Renal cortical epithelial cell (primary cell): ENCODE measurements at places on chromosomes 16 and 17.

GRCh38 chr17:6775871-6776405 lies at the start of gene FBXO39:
TSS of gene FBXO39 (plus strand) at chr17:6776215. CDS start at chr17:6779869, 3,654 bp downstream.
- no peak for DNase-seq

DNA sequence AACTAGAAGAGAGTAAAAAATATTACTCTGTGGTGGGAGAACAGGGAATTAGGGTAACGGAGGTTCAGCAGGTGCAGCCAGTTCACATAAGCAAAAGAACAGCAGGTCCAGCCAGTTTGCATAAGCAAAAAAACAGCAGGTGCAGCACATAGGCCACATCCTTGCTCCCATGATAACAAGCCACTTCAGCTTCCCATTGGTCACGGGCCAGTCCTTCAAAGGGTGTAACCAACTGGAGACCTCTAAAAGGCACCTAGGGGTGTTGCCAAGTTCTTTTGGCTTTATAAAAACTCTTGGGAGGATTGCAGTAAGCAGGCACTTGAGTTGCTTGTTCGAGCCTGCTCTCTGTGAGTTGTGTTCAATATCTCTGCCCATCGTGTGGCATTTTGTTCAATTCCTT lies 488.1 kb downstream of the XYLT1 start:
- no peak for DNase-seq

DNA sequence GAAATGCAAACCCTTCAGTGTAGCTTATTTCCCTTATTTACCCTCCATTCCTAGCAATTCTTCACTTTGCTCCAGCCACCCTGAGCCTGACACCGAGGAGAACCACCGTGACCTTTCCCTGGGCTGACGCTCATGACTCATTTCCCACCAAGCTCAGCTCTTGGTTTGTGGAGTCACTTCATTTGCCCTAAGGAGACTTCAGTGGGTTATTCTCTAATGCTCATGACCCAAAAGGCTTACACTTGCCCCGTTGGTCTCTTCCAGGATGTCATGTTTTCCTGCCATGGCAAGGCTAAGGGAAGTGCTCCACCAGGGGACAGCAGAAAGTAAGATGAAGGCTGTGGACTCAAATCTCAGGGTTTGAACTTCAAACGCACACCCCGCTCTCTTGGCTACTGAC lies 161.0 kb downstream of the CBLN1 start:
- no peak for DNase-seq

GRCh38 chr16:79599837-79600637 lies 500 bp downstream of the MAF start:
- no peak for DNase-seq

- no peak for DNase-seq
Measured at GRCh38 chr17:73281928-73282327, 20.2 kb upstream of the CPSF4L start.

GRCh38 chr16:1791256-1791942 lies 2.1 kb downstream of the IGFALS start:
- DNase-seq = no peak

- peak; percentile 61 for DNase-seq
Measured at GRCh38 chr17:33164169-33164881, 128.8 kb downstream of the ASIC2 start.

- DNase-seq = no peak
Measured at GRCh38 chr17:42167807-42168206, 13.0 kb upstream of the RAB5C start.

DNA sequence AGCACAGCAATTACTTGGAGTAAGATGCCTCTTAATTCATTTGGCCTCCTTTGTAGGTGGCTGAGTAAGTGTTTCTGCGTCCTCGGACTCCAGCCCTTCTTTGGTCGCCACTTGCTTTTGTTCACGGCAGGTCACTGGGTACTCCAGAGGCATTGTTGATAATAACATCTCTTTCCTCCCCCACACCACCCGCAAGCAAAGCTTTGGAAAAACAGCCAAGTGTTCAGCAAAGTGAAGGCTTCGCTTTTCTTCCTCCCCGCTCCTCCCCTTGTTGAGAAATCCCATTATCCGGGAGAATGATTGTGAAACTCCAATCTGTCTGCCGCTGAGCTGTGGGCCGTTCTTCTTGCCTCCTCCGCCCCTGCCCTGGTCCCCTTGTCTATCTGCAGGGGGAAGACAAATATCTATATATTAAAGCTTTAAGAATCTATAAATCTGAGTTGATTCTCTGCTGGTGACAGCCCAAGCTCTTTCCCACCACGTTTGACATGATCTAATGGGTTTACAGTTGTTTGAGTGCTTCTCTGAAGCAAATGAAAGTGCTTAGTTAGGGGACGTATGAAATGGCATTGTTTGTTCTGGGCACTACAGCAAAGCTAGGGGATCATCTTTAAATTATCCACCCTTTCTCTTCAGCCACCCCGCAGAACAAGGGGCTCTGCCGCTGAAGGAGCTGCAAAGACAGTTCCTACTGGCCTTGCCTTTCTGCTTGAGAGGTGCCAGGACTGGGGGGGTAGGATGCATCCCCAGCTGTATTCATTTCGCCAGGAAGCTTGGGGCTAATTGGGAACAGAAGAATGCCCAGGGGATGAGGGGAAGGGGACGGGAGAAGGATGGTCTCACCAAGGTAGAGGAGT lies 167.1 kb downstream of the CCDC182 start:
- DNase-seq = peak; percentile 74

DNA sequence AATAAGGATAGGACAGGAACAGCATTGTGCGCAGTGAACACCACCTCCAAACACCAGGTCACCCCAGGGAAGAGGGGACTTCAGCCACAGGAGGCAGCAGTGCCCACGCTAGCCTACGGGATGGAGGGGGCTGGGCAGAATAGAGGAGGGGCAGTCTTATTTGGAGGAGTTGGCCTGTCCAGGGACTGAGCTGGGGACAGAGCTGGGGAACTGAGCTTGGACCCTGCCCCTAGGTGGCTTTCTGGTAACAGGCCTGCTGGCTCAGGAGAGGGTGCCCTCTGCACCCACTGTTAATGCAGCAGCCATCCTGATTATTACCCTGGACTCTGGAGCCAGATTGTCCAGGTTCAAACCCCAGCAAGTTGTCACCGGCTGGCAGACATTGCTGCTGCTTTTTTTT lies 9.3 kb downstream of the CCDC102A start:
- no peak for DNase-seq

DNA sequence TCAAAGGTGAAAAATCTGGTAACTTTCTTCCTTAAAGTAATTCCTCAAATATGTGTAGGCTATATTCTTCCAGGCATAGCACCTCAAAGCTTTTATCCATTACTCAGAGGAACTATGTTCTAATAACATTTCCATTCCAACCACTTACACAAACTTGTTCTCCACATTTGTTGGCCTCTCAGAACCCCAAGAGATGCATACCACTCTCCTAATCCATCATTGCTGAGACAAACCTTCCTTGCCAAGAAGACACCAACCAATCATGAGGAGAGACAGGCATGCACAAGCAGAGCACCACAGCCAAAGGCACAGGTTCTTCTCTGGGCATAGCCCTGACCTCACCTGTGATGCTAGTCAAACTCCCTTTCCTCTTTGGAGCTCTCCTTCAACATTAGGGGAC lies 20.9 kb downstream of the CDH11 start:
- no peak for DNase-seq
